ENCODE measurements at places on chromosomes 1 and 21.

DNA sequence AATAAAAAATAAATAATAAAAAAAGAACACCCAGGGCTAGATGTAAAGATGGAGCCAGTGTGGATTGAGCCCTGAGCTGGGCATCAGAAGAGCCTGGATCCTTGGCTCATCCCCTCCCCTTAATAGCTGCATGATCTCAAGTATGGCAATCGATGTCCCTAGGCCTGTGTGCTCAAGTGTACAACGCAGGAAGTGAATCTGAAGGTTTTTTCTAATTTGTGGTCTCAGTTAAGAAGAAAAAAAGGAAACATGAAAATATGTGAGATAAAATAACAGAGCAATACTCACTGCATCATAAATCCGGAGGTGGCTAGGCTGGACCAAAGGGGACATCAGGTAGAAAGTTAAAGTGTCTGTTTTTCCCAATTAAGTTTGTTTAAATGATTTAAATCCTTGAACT lies 47.3 kb upstream of the SLC44A3 start:
- DNase-seq, result no peak

- DNase-seq, result peak; percentile 43
Observed at GRCh38 chr1:154352581-154353459, 27.5 kb downstream of the ATP8B2 start.

GRCh38 chr1:52727114-52727586 lies 897 bp downstream of the ZYG11B start:
- DNase-seq, result no peak

GRCh38 chr1:86753700-86754099 lies 49.3 kb downstream of the SH3GLB1 start:
- DNase-seq, result peak; percentile 23

- no peak for DNase-seq
Observed at GRCh38 chr1:194081444-194081843, 895.0 kb upstream of the B3GALT2 start.

DNA sequence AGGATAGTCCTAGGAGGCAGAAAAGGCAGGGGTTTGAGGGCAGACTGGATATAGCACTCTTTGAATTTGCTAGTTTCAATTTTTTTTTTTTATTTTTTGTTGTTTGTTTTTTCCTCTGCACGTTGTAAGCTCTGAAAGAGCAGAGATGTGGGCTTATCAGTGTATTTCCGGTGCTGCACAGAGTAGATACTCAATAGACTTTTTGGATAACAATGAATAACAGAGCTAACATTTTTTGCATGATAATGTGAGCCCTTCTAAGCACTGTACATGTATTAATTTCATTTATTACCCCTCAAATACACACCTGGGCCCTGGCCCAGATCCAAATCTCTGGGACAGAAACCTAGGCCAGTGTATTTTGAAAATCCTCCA lies 17.1 kb upstream of the PARP1 start:
- DNase-seq, result no peak

DNA sequence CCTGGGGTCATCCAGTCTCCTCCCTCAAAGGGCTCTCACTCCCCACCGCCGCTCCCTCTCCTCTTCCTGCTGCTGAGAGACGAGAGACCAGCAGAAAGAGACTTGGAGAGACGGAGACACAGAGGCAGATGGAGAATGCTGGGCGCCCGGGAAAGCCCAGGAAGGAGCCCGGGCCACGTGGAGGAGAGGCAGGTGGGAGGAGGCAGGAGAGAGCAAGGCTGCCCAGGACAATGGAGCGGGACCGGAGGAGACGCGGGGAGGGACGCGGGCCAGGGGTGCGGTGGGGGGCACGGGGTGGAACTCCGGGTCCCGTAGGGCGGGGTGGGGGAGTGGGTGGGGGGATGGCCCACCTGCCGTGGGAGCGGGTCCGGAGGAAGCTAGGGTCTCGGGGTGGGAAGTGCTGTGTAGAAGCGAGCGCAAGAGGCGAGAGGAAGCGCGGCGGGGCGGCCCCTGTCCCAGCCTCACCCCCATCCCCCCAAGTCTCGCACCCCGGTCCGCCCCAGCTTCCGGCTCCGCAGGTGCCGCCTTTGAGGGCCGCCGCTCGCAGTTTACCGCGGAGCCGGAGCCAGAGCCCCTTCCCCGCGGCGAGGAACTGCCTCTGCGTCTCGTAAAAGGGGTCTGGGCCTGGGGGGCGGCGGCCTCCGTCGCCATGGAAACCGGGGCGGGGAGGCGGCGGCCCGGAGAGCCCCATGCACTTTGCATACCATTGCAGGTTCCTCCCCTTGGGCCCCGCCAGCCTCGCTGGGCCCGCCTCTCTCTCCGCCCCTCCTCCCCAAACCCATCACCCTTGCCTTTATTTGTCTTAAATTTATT lies 11.7 kb upstream of the EPHA2 start:
- DNase-seq, result no peak

- no peak for DNase-seq
Observed at GRCh38 chr1:64865105-64865757, 101.1 kb downstream of the JAK1 start.

DNA sequence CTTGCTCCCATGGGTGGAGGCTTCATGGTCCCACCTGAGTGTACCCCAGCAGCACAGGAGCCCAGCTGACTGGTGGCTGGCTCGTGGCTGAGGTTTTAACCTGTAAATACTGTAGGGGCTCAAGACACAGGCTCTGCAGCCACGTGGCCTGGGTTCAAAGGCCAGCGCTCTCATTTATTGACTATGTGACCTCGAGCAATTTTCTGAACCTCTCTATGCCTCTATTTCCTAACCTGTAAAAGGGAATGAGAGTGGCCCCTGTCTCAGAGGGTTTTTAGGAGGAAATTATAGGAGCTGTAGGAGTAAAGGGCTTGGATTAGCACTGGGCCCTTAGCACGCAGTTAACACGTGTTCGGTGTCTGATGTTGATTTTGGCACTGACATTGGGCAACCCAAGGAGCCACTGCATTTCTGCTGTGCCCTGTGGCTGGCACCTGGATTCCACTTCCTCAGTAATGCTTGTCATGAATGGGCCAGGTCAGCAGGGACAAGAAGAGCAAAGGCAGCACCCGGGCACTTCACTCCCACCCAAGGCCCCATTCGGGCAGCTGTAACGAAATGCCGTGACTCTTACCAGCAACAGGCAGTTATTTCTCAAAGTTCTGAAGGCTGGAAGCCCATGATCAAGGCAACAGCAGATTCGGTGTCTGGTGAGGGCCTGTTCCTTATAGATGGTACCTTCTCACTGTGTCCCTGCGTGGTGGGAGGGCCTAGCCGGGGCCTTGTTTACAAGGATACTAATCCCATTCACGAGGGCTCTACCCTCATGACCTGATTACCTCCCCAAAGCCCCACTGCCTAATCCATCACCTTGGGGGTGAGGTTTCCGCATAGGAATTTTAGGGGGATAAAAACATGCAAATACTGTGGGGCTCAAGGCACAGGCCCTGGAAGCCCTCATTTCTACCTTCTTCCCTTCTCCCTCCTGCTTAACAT lies 25.2 kb downstream of the ARHGEF10L start:
- DNase-seq, result no peak

DNA sequence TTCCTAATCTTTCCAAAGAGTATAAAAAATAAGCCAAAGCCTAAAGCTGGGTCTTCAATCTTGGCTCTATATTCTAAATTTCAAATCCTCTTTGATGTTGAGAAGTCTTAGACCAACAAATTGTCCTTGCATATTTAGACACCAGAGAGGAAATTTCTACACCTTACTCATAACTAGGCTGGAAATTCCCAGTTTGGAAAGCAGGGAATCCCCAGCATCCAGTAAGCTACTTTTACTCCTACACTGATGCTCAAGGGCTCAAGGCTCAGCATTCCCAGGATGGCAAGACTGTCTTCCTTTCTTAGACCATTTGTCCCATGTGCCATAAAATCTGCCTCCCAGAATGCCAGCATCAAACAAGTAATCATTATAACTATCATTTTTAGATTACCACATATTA lies 28.3 kb downstream of the PRDX6 start:
- no peak for DNase-seq

GRCh38 chr1:165257969-165258459 lies 98.5 kb downstream of the LMX1A start:
- DNase-seq, result peak; percentile 27

GRCh38 chr1:235650341-235651169 lies 971 bp upstream of the GNG4 start:
- no peak for DNase-seq

Data from amniotic epithelial cell (primary cell).